ENCODE measurements at places on chromosomes 2 and 18.

DNA sequence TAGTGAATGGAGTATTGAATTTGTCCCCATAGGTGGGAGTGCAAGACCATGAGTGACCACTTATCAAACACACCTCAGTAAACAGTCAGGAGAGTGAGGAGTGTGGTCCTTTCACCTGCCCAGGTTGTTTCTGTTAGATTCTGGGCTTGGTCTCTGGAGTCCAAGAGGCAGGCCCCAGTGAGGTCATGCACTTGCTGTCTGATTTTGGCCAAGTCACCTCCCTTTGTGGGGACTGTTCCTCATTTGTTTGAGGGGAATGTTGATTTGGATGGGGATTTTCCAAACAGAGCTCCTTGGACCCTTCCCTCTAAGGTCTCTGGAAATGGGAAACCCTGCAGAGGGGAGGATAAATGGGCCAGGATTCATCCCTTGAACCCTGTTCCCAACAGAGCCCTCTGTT lies 7.3 kb downstream of the IL1RN start:
- DNase-seq, result no peak

- no peak for DNase-seq
Observed at GRCh38 chr2:41414486-41415230, 633.2 kb upstream of the PKDCC start.

- DNase-seq, result no peak
Observed at GRCh38 chr2:168529900-168530561, 74.0 kb downstream of the CERS6 start.

- no peak for DNase-seq
Observed at GRCh38 chr18:56716692-56717146, 65.6 kb downstream of the WDR7 start.

Measured in stimulated activated CD4-positive, alpha-beta T cell treated with anti-CD3 and anti-CD28 coated beads, Interleukin-1b, Interleukin-23, amount 100 ng/mL, for 24 hours (primary cell).